ENCODE measurements at places on chromosomes 11 and 22. TPM values are rescaled to one million over a fixed set of nuclear protein-coding genes. Genes with fewer than 3 reads are reported as not detected.

Gene CARD16
- 1.5 TPM for total RNA-seq

Gene PGA5
- not detected for total RNA-seq

Gene EMID1
- 0.42 TPM for total RNA-seq

Gene ALKBH8
- total RNA-seq = 5.0 TPM

Gene C11orf91
- 0.75 TPM for total RNA-seq

Gene TMEM45B
- total RNA-seq = not detected

Gene SLC22A12
- total RNA-seq = not detected

- no peak for DNase-seq
- no peak overlapping the region for H3K4me3 ChIP-seq
- H3K36me3 ChIP-seq = no peaks in the 10 kb centered on the region
- H3K4me1 ChIP-seq = no peaks in the 10 kb centered on the region
Measured at GRCh38 chr11:62974848-62975522, 9.8 kb downstream of the SLC22A6 start.

GRCh38 chr11:75035911-75036565 lies 47.3 kb downstream of the NEU3 start:
- peaks cover 4% of the 10 kb centered on the region for H3K4me1 ChIP-seq
- H3K27ac ChIP-seq = no peak overlapping the region
- H3K4me3 ChIP-seq = no peak overlapping the region
- DNase-seq = peak; percentile 76
- H3K36me3 ChIP-seq = no peaks in the 10 kb centered on the region
- peaks cover 6% of the 10 kb centered on the region for H3K27me3 ChIP-seq

DNA sequence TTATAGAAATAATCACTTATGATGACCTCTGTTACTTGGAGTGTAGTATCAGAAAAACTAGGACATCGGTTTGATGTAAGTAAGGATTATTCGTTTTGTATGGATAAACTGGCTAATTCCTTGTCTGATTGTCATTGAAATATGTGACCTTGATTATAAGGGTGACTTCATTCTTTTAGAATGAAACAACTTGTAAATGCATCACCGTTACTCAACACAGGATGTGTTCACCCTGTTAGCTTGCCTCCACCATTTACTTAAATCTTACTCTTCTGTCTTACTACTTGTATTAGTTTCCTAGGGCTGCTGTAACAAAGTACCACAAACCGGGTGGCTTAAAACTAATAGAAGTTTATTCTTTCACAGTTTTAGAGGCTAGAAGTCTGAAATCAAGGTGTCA lies 7.9 kb downstream of the SFI1 start:
- H3K27me3 ChIP-seq = no peaks in the 10 kb centered on the region
- DNase-seq = no peak
- no peak overlapping the region for H3K4me3 ChIP-seq
- H3K4me1 ChIP-seq = no peaks in the 10 kb centered on the region

GRCh38 chr22:46453006-46453828 lies 84.2 kb downstream of the CELSR1 start:
- H3K27me3 ChIP-seq = no peaks in the 10 kb centered on the region
- no peaks in the 10 kb centered on the region for H3K36me3 ChIP-seq
- peaks cover 60% of the 10 kb centered on the region for H3K4me1 ChIP-seq
- H3K27ac ChIP-seq = no peak overlapping the region

DNA sequence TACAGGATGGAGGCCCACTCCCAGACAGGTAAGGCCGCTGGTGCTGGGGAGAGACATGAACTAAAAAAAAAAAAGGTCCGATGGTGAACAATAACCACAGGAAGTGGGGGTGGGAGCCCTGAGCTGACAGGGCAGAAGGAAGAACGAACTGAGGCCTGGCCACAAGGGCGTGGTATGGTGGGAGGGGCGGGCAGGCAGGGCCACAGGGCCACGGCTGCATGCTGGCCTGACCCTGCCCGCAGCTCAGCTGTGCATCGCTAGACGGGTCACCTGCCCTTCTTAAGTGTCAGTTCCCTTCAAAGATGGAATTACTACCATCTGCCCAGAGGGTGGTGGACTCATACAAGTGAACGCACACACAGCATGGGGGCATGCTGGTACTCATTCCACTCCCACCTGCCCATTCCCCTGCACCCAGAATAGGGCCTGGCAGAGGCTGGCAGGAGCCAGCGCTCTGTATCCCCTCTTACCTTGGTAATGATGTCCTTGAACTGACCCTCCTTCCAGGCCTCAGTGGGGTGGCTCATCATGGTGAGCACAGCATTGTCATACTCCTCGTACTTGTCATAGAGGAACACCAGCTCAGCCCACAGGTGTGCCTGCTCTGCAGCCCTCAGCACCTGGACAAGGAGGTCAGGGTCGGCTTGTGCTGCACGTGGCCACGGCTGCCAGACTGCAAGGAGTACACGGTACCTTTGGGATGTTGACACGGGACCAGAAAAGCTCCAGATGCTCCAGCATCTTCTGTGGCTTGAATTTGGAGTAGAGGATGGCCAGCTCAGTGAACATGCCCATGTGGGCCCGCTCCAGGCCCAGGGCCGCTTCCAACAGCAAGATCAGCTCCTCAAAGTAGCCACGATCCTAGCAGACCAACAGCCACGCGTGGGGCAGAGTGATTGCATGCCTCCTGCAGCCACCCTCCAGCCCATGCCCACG lies 17.5 kb upstream of the SLC25A1 start:
- H3K4me1 ChIP-seq = no peaks in the 10 kb centered on the region
- H3K36me3 ChIP-seq = peaks cover 5% of the 10 kb centered on the region
- DNase-seq = no peak
- no peak overlapping the region for H3K27ac ChIP-seq

GRCh38 chr22:43263645-43264514 lies 76.9 kb upstream of the TTLL12 start:
- H3K27ac ChIP-seq = peak overlapping the region; percentile 70
- H3K27me3 ChIP-seq = peaks cover 18% of the 10 kb centered on the region
- no peaks in the 10 kb centered on the region for H3K36me3 ChIP-seq
- H3K4me3 ChIP-seq = peak overlapping the region; percentile 44

DNA sequence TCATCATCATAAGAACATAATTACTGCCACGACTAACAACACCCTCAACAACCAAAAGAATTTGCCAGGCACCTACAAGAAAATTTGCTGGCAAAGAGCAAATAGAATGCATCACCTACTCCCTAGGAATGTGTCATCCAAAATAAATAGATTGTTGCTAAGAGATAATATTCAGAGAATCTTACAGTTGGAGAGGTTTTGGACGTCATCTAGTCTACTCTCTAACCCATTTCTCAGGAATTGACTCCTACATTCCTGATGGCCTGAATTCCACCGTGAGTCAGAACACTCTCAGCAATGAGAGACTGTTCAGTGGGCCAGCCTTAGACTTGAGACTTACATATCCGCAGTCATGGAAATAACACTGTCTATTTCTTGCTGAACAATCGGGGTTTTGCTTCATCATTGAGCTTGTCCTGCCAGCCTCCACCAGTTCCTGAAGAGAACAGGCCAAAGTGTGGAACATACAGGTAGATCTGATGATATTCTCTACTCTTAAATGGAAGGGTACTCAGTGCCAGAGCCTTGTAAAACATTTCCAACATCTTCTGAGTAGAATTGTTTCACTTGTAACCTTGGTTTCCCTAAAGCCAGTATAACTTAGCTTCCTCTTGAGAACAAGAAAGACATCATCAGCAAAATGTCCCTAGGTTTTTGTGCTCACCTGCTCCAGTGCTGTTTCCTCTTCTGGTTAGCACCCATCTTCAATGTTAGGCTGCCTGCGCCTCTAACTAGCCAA lies 8.3 kb downstream of the KIRREL3 start:
- no peaks in the 10 kb centered on the region for H3K27me3 ChIP-seq
- H3K36me3 ChIP-seq = no peaks in the 10 kb centered on the region
- no peak overlapping the region for H3K4me3 ChIP-seq

DNA sequence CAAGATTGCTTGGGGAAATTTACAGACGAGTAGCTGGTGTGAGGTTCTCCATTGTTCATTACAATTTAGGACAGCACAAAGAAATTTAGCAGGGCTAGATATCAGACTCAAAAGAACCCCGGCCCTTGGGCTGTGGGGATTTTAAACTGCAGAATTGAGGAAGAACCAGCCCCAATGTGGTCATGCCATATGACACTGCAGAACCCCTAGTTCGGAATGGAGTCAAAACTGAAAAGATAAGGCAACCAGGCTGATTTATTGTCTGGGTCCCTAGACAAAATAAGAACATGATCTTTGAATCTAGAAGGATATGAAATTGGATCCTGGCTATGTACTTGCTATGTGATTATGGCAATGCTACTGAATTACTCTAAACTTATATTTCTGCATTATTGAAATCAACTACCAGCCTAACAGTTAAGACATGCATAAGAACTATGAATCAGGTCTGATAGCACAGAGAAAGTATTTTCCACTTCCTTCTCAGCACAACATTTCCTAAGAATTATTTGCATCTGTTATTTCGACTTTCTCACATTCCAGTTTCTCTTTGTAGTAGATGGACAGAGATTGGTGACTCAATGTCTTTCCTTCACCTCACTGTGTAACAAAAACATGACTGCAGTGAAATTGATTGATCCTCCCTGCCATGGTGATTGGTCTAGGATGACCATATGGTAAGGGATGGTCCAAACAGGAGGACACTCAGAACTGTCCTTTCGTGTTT lies 13.2 kb downstream of the MMP3 start:
- no peak for DNase-seq
- H3K27ac ChIP-seq = no peak overlapping the region
- H3K4me3 ChIP-seq = no peak overlapping the region
- H3K27me3 ChIP-seq = peaks cover 21% of the 10 kb centered on the region
- H3K4me1 ChIP-seq = no peaks in the 10 kb centered on the region

- no peaks in the 10 kb centered on the region for H3K36me3 ChIP-seq
Measured at GRCh38 chr22:50699001-50699755, 26.6 kb downstream of the SHANK3 start.

GRCh38 chr11:113521737-113522517 lies 46.7 kb upstream of the DRD2 start:
- peaks cover 31% of the 10 kb centered on the region for H3K27me3 ChIP-seq
- no peaks in the 10 kb centered on the region for H3K4me1 ChIP-seq
- no peak overlapping the region for H3K4me3 ChIP-seq
- H3K27ac ChIP-seq = no peak overlapping the region
- H3K36me3 ChIP-seq = no peaks in the 10 kb centered on the region
- DNase-seq = peak; percentile 60

DNA sequence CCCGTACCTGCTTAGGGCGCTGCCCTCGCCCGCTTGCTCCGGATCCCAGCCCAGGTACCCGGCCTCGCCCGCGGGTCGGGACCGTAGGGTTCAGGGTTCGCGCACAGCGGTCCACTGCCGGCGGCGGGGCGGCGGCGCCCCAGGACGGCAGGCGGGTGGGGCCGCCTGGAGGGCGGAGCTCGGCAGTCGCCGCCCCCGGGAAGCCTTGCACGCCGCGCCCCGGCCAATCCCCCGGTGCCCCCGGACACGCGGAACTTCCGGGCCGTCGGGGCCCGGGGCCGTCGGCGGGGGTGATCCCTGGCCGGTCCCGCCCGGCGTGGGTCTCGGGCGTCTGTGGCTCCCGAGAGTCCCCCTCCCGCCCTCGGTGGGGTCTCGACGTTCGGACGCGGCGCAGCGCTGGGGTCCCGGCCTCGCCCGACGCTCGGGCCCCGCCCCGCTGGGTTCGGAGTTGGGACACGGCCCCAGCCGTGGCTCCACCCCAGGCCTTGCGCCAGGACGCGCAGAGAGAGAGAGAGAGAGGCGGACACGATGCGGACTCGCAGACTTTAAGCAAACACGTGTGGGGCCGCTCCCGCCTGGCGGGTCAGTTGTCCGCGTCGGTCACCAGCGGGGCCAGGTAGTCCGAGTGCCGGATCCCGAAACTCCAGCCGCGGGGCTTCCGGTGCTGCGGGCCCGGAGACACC lies at the start of gene TYMP:
Gene TYMP, minus strand, starts transcription at position 116 of the 683 bp plus-strand sequence. CDS start 303 bp downstream, outside the sequence.
- peak within 1 kb of the TSS; percentile 62 for H3K27ac ChIP-seq
- peak; percentile 86 for DNase-seq
- peaks cover 17% of the 10 kb centered on the region for H3K4me1 ChIP-seq

DNA sequence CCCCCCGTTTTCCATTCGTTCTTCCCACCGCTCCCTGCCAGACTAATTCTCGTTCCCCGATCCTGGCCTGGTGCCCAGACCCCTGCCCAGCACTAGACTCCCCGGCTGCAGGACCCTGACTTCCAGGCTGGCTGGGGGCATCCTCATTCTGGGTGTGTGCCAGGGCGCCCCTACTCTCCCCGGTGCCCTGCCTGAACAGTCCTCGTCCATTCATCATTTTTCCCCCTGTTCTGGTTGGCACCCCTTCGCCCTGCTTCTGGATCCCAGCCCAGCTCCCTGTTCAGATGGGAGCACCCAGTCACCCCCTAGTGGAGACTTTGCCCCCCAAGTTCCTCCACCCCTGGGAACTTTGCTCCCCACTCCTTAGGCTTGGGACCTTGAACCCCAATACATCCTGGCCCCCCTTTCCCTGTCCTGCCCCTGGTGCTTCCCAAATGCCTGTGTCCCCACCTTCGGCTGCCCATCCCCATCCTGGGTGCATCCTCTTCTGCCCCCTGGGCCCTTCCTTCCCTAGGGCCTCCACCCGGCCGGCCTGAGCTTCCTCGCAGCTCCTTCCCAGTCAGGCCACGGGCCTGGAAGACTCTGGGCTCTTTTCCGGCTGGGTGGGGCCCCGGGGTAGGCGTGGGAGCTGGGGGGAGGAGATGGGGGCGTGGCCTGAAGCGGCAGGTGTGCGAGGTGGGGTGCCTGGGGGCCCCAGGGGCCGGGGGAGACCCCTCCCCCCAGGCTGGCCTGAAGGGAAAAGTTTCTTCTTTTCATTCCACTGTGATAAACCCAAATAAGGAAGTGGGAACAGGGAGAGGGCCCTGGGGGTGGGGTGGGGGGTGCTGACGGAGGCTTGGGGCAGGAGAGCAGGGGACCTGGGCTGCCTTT lies 908 bp downstream of the PLCB3 start:
- DNase-seq = no peak
- peak overlapping the region; percentile 64 for H3K27ac ChIP-seq
- H3K36me3 ChIP-seq = no peaks in the 10 kb centered on the region
- peaks cover 26% of the 10 kb centered on the region for H3K4me1 ChIP-seq

DNA sequence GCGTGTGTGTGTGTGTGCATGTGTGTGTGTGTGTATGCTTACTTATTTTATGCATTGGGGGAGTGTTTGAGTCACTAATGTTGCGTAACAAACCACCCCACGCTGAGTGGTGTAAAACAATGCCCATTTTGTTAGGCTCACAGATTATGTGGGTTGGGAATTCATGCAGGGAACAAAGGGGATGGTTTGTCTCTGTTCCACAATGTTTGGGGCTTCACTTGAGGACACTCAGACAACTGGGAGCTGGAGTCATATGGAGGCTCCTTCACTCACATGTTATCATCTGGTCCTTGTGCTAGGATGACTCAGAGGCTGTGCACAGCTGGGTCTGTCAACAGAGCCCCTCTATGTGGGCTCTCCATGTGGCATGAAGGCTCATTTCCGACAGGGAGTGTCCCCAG lies 51.3 kb upstream of the LARGE1 start:
- H3K27ac ChIP-seq = no peak overlapping the region
- no peaks in the 10 kb centered on the region for H3K36me3 ChIP-seq
- H3K4me1 ChIP-seq = no peaks in the 10 kb centered on the region
- no peak for DNase-seq
- H3K27me3 ChIP-seq = no peaks in the 10 kb centered on the region
